CD4-positive, alpha-beta T cell treated with Interleukin-21 for 1 hour (primary cell): ENCODE measurements at places on chromosomes 16 and 17.

- no peak for DNase-seq
Observed at GRCh38 chr17:57924677-57925076, 30.5 kb downstream of the CUEDC1 start.

DNA sequence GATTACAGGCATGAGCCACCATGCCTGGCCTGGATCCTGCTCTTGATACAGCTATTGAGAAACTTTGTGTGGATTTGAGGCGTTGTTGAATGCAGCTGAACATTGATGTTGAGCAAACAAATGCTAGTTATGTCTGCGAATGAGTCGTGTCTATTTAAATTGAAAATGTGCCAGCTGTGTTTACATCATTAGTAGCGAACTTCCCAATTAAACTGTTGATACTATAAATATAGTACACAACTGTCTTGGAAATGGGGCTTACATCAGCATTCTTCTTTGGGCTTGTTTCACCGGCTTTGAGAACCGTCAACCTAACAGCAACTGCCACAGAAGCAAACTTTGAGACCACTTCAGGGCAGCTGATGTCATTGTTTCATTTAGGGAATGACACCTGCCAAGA is 251.9 kb downstream of the RBFOX1 start:
- DNase-seq: no peak

DNA sequence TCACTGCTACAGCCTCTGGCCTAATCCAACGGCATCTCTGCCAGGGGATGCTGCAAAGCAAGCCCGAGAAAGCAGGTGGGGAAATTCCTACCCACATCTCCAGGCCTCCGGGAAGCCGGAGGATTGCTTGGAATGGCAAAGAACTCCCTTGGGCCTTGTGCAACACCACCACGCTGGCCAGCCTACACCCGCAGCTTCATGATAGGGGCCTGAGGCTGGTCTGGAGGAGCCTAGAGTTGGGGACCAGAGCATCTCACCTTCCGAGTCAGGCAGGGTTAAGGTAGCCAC is 20.3 kb downstream of the GGA3 start:
- DNase-seq: no peak

DNA sequence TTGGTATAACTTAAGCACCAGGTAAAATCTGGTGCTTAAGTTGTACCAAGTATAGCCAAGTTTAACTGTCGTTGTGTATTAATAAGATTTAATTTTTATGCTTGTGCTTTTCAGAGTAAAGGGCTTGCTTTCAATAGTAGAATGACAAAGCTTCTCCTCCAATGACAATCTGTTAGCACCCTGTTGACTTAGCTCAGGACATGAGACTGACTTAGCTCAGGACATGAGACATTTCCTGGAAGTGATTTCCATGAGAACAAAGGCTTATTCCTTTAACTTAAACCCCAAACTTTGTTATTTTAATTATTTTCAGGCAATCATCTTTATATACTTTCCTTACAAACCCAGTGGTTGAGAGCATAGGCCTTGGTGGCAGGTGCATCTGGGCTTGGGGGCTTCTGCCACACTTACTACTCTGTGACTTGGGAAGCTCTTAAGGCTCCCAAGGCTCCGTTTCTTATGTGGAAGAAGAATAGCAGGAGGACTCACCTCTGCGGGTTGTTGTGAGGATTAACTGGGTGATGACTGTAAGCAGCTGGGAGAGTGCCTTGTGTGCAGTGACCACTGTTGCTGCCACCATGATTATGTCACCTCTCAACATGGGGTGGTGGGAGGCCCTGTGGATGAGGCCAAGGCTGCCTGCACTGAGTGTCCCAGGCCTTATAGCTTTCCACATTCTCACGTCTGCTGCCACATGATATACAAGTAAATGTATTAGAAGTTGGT is 59.4 kb upstream of the CMIP start:
- DNase-seq: no peak

DNA sequence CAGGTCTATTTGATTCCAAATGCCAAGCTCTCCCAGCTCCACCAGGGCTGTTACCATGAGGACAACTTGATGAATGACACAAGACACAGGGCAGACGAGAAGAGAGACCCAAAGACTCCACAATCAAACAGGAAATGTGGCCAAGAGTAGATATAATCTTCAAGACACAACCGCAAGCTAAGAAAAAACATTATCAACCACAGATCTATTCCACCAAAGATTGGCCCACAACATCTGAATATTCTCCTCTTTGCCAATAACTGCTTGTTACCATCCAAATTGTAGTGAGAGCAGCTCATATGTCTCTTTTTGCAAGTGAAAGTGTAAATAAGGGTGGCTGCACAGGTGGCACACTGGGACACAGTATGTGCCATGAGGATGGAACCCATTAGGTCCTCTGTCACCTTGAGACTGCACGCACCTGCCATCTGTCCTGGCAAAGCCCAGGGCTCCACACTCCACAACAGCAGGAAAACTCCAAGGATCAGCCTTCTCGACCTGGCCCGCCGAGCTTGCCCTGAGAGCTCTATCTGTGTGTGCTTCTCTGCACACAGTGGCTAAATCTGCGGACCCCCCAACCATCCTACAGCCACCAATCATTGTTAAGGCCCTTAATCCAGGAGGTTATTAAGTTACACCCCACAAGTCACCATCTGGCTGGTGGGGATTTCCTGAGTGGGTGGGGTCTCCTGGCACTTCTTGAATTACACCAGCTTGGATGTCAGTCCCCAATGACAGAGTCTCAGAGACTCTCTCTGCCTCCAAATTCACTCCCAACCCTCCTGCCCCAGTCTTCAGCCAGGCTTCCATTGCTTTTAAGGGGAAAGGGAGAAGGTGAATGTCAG is 50.5 kb downstream of the DYNLRB2 start:
- peak; percentile 73 for DNase-seq

GRCh38 chr16:1812732-1813163 is 13.9 kb downstream of the HAGH start:
- peak; percentile 37 for DNase-seq

DNA sequence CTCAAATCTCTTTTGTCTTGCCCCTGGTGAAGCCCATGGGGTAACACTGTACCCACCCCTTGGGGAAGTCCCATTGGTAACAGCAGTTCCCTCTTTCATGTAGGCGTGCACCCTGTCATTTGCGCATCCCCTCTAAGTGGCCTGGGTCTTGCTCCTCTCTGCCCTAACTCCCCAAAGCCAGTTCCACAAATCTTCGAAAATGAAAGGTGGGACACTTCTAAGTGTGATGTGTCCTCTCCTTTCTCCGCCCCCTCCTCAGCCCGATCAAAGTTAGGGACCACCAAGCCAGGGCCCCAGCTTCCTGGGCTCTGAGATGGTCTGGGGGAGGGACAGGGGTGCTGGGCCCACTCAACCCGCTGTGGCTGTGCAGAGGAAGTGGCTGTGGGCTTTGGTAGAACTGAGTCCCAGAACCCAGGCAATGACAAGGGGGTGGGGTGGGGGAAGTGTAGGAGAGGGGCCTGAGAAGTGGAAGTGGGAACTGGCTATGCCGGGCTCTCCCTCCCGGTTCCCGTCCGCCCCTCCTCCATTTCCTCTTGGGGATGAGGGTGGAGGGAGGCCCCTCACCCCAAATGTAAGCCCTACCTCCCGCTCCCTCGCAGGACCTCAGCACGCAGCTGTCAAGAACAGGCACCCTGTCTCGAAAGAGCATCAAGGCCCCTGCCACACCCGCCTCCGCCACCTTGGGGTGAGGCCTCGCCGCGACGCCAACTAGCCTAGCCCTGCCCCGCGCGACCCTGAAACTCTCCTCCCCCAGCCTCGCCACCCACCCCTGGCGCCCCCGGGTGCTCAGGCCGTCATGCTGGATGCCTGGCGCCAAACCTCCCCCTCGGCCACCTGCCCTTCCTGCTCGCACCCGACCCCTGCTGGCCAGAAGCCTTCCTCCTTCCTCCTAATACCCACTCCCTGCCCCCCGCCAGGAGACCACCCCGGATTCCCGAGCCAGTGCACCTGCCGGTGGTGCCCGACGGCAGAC is 8.7 kb downstream of the ABI3 start:
- DNase-seq: peak; percentile 76

DNA sequence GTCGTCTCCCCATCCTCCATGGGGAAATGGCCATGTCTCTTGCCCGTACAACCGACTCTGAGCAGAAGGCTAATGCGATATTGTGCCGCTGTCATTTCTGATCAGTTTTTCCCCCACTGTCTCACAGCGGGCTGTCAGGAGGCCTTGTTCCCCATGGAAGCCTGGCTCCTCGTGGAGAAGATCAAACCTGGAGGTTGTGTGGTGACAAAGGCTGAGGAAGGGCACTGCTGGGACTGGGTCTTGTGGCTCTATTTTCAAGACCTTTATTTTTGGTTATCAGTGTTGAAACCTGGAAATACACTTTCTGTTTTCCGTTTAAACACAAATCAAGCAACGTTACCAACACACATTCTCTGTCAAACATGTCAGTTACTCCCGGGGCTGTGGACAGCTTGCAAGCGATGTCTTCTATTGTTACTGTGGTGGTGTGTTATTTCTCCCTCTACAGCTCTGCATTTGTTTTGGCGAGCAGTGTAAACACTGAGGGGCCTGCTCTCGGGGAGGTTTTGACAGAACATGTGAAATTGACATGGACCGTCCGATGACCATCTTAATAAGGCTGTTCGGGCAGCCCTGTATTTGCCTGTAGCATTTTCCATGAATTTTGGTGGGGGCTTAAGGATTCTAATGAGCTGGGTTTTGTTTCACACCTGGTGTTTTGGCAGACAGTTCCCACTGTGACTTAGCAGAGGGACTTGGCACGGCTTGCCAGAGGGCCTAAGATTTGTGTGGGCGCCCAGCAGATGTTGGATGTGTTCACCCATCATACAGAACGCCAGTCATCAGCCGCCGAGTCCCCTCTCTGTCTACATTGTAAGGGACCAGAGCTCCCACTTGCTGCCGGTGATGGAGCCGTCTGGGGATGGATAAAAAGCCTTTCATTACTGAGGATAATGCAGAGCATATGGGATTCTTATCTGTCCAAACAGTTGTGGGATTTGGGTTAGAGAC is 12.5 kb downstream of the RBFOX1 start:
- no peak for DNase-seq

DNA sequence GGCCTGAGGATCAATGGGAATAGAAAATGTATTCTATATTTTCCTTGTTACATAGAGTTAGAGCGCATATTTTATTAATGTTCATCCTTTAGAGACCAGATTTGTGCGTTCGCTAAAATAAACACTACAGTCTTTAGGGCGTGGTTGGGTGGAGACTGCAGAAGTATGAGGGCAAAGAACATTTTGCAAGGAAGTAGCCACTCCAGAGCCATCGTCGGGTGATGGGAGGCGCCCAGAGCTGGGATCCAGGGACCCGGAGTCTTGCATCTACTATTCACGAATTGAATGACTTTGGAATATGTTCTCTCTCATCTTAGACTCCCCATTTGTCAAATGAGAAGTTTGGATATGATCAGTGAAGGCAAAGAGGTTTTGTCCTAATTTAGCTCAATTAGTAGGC is 154.2 kb upstream of the IRX6 start:
- no peak for DNase-seq

DNA sequence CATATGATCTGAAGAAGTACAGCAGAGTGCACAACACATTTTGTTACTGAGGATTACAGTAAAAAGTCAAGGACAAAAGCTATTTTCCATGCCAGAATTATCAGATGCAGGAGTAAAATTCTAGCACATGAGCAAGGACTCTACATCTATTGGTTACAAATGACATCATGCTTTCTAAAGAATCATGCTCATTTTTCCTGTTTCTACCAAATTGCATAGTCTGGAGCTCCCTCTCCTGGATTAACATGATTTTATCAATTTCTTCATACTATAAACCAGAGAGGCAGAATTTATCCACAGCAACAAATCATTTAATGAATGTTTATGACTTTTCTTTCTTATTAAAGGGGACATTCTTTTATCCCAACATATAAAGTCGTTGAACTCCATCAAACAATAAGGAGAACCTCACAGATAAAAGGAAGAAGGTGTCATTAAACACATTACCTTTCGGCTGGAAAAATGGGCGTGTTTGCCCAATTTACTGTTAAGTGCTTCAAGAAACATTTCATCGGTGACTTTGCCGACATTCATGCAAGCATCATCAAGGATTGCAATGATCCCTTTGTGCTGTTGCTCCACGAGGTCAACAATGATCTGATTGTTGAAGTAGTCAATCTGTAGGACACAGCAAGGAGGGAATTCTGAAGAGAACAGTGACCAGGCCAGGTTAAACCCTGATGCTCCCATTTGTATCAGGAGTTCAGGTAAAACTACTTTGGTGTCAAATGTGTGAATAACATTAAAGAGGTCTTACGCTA is 121.7 kb downstream of the MYO1D start:
- DNase-seq: peak; percentile 68

DNA sequence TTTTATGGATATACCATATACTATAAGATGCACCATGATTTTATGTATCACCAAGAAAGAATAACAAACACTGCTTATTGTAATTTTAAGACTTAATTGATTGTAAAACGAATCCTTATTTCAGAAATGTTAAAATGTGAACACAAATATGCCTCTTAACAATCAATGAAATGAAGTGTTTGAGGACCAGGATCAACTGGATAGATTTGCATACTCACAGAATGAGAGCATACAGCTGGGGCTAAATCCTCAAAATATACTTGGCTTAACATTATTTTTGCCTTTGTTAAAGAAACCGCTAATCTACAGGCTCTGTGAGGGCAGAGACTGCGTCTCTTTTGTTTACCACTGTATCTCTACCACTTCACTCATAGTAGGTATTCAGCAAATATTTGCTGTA is 93.6 kb downstream of the SPACA3 start:
- DNase-seq: no peak

DNA sequence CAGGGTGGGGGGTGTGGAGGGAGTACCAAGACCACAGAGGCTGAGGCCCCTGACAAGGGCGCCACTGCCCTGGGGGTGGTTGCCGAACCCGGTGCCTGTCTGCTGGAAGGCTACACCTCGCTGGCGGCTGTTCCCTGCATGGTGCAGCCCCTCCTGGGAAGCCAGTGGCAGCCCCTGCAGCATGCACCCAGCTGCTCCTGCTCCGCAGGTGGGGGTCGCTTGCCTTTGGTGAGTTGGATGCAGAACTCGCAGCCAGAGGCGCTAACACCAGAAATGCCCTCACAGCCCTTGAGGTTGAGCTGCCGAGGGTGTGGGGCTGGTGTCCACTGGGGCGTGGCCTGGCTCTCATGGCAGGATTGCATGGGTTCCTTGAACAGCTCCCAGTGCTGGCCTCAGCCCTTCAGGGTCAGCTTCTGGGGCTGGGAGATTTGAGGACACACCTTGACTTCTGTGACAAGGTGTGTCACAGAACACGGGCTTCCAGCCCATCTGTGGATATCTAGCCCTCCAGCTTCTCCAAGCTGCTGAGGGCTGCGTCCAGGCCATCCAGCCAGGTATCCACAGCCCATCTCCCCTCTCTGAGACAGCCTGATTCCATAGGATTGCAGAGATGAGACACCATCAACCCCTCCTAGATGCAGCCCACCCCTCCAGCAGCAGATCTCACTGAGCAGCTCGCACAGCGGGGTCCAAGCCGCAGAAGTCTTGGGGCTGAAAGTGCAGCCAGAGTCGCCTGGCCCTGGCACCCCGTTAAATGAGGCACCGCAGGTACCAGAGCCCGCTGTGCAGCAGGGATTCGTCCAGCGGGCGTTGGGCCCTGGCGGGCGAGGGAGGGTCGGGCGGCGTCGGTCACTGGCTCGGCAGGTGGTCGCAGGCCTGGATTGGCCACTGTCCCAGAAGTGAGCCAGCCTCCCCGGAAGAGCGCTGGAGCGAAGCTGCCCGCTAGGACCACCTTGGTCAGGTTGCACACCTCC is 586.3 kb downstream of the KCNJ18 start:
- no peak for DNase-seq
